Activated CD4-positive, alpha-beta T cell treated with anti-CD3 and anti-CD28 coated beads, Interleukin-2, amount 10 ng/mL, durations not matched to agents 7 days and 5 days (primary cell): ENCODE measurements at places on chromosomes 6 and 20. TPM values are rescaled to one million over a fixed set of nuclear protein-coding genes. Genes with fewer than 3 reads are reported as not detected.

DNA sequence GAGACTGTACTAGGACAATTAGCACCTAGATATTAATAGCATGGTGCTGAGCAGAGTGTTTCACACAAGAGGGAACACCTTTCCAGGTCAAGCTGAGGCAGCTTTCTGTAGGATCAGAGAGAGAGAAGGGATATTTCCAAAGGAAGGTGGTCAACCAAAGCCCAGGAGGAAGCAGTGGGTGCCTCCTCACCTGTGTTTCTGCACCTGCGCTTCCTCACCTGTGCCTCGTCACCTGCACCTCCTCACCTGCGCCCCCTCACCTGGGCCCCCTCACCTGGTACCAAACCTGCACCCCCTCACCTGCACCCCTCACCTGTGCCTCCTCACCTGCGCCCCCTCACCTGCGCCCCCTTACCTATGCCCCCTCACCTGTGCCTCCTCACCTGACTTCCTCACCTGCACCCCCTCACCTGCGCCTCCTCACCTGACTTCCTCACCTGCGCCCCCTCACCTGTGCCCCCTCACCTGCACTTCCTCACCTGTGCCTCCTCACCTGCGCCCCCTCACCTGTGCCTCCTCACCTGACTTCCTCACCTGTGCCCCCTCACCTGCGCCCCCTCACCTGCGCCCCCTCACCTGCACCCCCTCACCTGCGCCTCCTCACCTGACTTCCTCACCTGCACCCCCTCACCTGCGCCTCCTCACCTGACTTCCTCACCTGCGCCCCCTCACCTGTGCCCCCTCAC lies 67.9 kb downstream of the TTLL2 start:
- no peaks in the 10 kb centered on the region for H3K27me3 ChIP-seq
- H3K4me3 ChIP-seq, result no peak overlapping the region
- H3K27ac ChIP-seq, result no peak overlapping the region
- H3K36me3 ChIP-seq, result no peaks in the 10 kb centered on the region
- no peak for DNase-seq

- no peaks in the 10 kb centered on the region for H3K27me3 ChIP-seq
- H3K4me3 ChIP-seq, result no peak overlapping the region
These were observed 9.8 kb downstream of the NFATC2 start for GRCh38 chr20:51532577-51533191.

GRCh38 chr6:12354499-12354898 lies 64.3 kb downstream of the EDN1 start:
- peaks cover 5% of the 10 kb centered on the region for H3K27me3 ChIP-seq
- H3K36me3 ChIP-seq, result no peaks in the 10 kb centered on the region
- no peak overlapping the region for H3K27ac ChIP-seq
- no peak for DNase-seq

DNA sequence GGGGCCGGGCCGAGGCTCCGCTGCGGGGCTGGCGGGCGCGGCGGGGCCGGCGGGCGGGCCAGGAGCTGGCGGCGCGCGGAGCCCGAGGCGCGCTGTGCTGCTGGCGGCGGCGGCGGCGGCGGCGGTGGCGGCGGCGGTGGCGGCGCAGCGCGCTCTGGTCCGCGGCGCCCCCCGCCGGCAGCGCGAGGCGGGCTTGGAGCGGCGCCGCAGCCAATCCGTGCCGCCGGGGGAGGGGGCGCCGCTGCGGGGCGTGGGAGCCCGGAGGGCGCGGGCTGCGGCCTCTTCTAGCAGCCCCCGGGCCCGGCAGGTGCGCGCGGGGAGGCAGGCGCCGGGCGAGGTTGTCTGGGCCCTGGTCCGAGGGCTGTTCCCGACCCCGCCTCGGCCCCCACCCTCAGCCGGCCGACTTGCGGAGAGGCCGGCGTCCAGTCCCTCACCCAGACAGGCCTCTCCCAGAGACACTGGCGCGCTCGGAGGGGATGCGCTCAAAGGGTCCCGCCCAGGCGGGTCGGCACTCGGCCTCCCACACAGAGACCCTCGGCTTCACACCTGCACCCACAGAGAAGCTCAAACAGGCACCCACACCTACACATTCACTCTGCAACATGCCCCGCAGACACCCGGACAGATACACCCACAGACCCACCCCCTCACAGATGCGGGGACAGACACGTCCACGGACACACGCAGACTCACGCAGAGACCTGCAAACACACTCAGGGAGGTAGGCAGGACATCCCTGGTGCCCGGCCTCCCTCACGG lies at the start of gene RIMS4:
TSS of gene RIMS4 (minus strand) at position 156 of the 759 bp plus-strand sequence. CDS start 275 bp downstream, outside the sequence.
- H3K4me3 ChIP-seq, result peak within 1 kb of the TSS; percentile 6
- DNase-seq, result no peak
- no peaks in the 10 kb centered on the region for H3K36me3 ChIP-seq
- peaks cover 6% of the 10 kb centered on the region for H3K4me1 ChIP-seq
- H3K27me3 ChIP-seq, result peaks cover 60% of the 10 kb centered on the region

DNA sequence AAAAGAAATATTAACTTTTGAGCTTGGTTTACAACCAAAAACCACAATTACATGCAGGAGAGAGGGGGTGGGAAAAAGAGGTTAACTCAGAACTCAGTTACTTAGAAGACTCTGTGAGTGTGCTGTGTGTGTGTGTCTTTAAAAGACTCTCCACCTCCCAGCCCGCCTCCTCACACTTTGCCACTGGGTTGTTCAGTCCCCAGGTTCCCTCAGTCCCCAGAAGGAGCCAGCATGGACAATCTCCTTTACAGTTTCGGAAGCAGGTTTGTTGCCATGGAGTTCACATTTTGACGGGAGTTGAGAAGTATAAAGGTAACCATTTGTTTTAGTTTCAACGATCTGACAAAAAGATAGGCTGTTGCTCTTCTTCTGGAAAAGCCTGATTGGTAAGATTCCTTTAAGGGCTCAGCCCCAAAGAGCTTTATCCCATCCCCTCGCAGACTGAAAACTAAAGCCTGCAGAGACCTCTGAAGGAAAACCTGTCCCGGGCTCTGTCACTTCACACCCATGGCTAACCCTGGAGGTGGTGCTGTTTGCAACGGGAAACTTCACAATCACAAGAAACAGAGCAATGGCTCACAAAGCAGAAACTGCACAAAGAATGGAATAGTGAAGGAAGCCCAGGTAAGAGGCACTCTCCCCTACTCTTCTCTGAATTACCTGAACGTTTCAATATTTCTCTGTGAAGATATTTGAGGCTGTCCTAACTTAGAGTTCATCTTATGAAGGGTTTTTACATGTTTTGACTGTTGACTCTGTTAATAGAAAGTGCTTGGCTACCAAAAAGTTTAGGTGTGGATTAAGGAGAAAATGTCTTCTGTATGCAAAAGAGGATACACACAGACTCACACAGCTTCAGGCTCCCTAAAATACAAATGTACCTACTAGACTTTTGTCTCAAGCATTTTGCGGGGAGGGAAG lies at the start of gene SPTLC3:
TSS of gene SPTLC3 (plus strand) at position 212 of the 921 bp plus-strand sequence. CDS start at position 508, 296 bp downstream.
- peaks cover 28% of the 10 kb centered on the region for H3K4me1 ChIP-seq
- peak within 1 kb of the TSS; percentile 78 for H3K27ac ChIP-seq
- H3K4me3 ChIP-seq, result peak within 1 kb of the TSS; percentile 42
- no peaks in the 10 kb centered on the region for H3K36me3 ChIP-seq

- H3K27ac ChIP-seq, result no peak overlapping the region
- no peaks in the 10 kb centered on the region for H3K4me1 ChIP-seq
- H3K27me3 ChIP-seq, result peaks cover 2% of the 10 kb centered on the region
- no peaks in the 10 kb centered on the region for H3K36me3 ChIP-seq
These were observed 78.7 kb downstream of the CDH26 start for GRCh38 chr20:60036746-60037499.

- no peaks in the 10 kb centered on the region for H3K4me1 ChIP-seq
- DNase-seq, result no peak
- H3K27ac ChIP-seq, result no peak overlapping the region
- no peaks in the 10 kb centered on the region for H3K27me3 ChIP-seq
- no peaks in the 10 kb centered on the region for H3K36me3 ChIP-seq
- no peak overlapping the region for H3K4me3 ChIP-seq
These were observed 49.8 kb upstream of the OR14J1 start for GRCh38 chr6:29251736-29252135.

DNA sequence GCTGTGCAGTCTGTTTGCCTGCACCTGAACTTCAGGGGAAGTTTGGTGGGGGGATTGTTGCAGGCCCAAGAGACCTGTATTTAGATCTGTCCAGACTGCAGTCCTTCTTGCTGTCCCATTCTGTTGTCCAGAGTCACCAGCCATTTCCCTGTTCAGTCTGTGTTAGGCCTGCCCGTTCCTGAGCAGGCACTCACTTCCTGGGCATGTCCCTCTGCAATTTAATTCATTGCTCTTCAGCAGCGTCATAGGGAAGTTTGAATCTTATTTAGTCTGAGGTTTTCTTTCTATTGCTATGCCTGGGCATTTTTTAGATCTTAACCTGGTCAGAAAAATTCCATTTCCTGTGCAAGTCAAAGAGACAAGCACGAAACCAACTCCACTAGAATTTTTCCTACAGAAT lies 190.2 kb downstream of the DTNBP1 start:
- no peak overlapping the region for H3K27ac ChIP-seq
- DNase-seq, result no peak
- H3K27me3 ChIP-seq, result no peaks in the 10 kb centered on the region

GRCh38 chr6:45036103-45036502 lies 292.0 kb upstream of the RUNX2 start:
- H3K4me1 ChIP-seq, result no peaks in the 10 kb centered on the region
- no peak for DNase-seq
- H3K36me3 ChIP-seq, result no peaks in the 10 kb centered on the region
- H3K4me3 ChIP-seq, result no peak overlapping the region
- no peaks in the 10 kb centered on the region for H3K27me3 ChIP-seq

- no peak overlapping the region for H3K4me3 ChIP-seq
- no peak overlapping the region for H3K27ac ChIP-seq
- no peaks in the 10 kb centered on the region for H3K36me3 ChIP-seq
- peaks cover 17% of the 10 kb centered on the region for H3K4me1 ChIP-seq
These were observed 13.8 kb upstream of the B4GALT5 start for GRCh38 chr20:49727478-49727877.

DNA sequence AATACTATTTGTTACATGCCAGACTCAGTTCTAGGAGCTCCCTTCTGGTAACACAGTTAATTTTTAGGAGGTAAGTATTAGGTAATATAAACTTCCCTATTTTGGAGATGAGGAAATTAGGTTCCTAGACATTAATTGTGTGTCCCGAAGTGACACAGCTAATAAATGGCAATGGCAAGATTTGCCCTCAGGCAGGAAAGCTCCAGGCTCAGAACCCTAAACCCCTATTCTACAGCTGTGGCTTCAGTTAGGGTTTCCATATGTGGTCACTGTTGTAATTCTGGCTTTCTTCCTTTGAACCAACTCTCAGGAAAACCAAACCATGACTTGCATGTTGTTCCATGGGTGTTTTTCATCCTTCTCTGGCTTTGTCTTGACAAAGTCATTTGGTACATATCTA lies 188.2 kb downstream of the PLCB1 start:
- H3K27me3 ChIP-seq, result peaks cover 1% of the 10 kb centered on the region
- no peaks in the 10 kb centered on the region for H3K4me1 ChIP-seq
- no peak overlapping the region for H3K4me3 ChIP-seq
- DNase-seq, result no peak
- no peak overlapping the region for H3K27ac ChIP-seq
- no peaks in the 10 kb centered on the region for H3K36me3 ChIP-seq

- no peak for DNase-seq
- H3K4me1 ChIP-seq, result no peaks in the 10 kb centered on the region
- H3K36me3 ChIP-seq, result no peaks in the 10 kb centered on the region
- H3K4me3 ChIP-seq, result no peak overlapping the region
- H3K27me3 ChIP-seq, result no peaks in the 10 kb centered on the region
These were observed 529.9 kb downstream of the MMUT start for GRCh38 chr6:48933136-48933535.

The THEMIS gene
- total RNA-seq, result 101 TPM

The PPP1R14C gene
- total RNA-seq, result not detected
